GM23248 (cell line): ENCODE measurements at places on chromosomes 5 and 9. TPM values are rescaled to one million over a fixed set of nuclear protein-coding genes. Genes with fewer than 3 reads are reported as not detected.
A peak's percentile ranks its signal among the peaks of the same experiment; 100 is the strongest.

- DNase-seq, result peak; percentile 45
- H3K4me3 ChIP-seq, result no peak overlapping the region
- H3K27ac ChIP-seq, result no peak overlapping the region
- no peaks in the 10 kb centered on the region for H3K36me3 ChIP-seq
- H3K27me3 ChIP-seq, result no peaks in the 10 kb centered on the region
Measured at GRCh38 chr5:111364992-111365391, 140.8 kb downstream of the CAMK4 start.

- H3K36me3 ChIP-seq, result no peaks in the 10 kb centered on the region
- H3K27me3 ChIP-seq, result peaks cover 5% of the 10 kb centered on the region; the same call in 1 of the 2 replicates
Measured at GRCh38 chr5:14598225-14598624, 16.6 kb downstream of the OTULINL start.

GRCh38 chr5:100708645-100709171, 173.5 kb downstream of the FAM174A start:
- no peak for DNase-seq
- no peaks in the 10 kb centered on the region for H3K36me3 ChIP-seq
- H3K27ac ChIP-seq, result no peak overlapping the region
- no peak overlapping the region for H3K4me3 ChIP-seq
- H3K4me1 ChIP-seq, result no peaks in the 10 kb centered on the region
- H3K27me3 ChIP-seq, result no peaks in the 10 kb centered on the region

- H3K4me1 ChIP-seq, result 0 out of 2 replicates have a peak, but pooled peaks cover 7% of the 10 kb centered on the region
- peak; percentile 84 for DNase-seq
- H3K4me3 ChIP-seq, result peak overlapping the region; percentile 96
- H3K36me3 ChIP-seq, result no peaks in the 10 kb centered on the region
Measured at GRCh38 chr9:134065612-134066419, 2.0 kb downstream of the BRD3 start.

GRCh38 chr5:1227667-1228066, 2.5 kb downstream of the SLC6A18 start:
- no peak overlapping the region for H3K4me3 ChIP-seq
- H3K27me3 ChIP-seq, result peaks cover 15% of the 10 kb centered on the region; the same call in 1 of the 2 replicates
- H3K27ac ChIP-seq, result no peak overlapping the region
- H3K4me1 ChIP-seq, result no peaks in the 10 kb centered on the region
- DNase-seq, result peak; percentile 40

DNA sequence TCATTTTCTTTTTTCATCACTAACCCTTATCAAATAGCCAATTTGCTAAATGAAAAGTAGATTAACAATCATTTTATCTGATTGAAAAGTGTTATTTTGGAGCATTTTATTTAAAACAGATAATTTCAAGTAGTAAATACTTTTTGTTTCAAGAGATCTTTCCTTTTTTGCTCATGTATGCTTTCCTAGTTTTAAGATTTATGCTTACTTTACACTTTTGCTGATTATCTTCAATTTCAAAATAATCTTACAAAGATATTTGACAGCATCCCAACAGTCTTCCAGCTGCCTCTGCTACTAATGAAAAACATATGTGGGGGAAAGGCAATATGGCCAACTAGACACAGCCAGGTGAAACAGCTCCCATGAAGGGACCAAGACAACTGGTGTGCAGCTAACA, 1027.3 kb upstream of the CDH9 start:
- no peaks in the 10 kb centered on the region for H3K27me3 ChIP-seq
- DNase-seq, result no peak
- no peaks in the 10 kb centered on the region for H3K36me3 ChIP-seq
- H3K27ac ChIP-seq, result no peak overlapping the region
- no peaks in the 10 kb centered on the region for H3K4me1 ChIP-seq

GRCh38 chr5:35440409-35440808, 177.3 kb upstream of the SPEF2 start:
- H3K4me1 ChIP-seq, result no peaks in the 10 kb centered on the region
- H3K4me3 ChIP-seq, result no peak overlapping the region
- no peak for DNase-seq
- no peaks in the 10 kb centered on the region for H3K36me3 ChIP-seq
- H3K27me3 ChIP-seq, result 0 out of 2 replicates have a peak, but pooled peaks cover 3% of the 10 kb centered on the region

- H3K36me3 ChIP-seq, result no peaks in the 10 kb centered on the region
- no peak overlapping the region for H3K4me3 ChIP-seq
- H3K27me3 ChIP-seq, result no peaks in the 10 kb centered on the region
- H3K4me1 ChIP-seq, result peaks cover 33% of the 10 kb centered on the region
Measured at GRCh38 chr9:12680757-12681156, 12.4 kb upstream of the TYRP1 start.

DNA sequence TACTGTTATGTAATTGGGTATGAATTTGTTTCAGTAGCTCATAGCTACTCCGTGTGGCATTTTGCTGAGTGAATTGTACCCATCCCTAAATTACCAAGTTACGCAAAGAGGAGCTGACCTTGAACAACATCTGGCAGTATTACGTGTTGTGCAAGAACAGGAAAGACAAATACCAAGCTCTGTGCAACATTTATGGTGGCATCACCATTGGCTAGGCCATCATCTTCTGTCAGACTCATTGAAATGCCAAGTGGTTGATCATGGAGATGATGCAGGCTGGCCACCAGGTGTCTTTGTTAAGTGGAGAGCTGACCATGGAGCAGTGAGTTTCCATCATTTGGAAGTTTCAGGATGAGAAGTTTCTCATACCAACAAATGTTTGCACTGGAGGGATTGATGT, 15.0 kb downstream of the ZSWIM6 start:
- no peak overlapping the region for H3K4me3 ChIP-seq
- no peaks in the 10 kb centered on the region for H3K27me3 ChIP-seq
- peaks cover 15% of the 10 kb centered on the region for H3K4me1 ChIP-seq
- no peaks in the 10 kb centered on the region for H3K36me3 ChIP-seq
- peak; percentile 18 for DNase-seq
- H3K27ac ChIP-seq, result no peak overlapping the region

DNA sequence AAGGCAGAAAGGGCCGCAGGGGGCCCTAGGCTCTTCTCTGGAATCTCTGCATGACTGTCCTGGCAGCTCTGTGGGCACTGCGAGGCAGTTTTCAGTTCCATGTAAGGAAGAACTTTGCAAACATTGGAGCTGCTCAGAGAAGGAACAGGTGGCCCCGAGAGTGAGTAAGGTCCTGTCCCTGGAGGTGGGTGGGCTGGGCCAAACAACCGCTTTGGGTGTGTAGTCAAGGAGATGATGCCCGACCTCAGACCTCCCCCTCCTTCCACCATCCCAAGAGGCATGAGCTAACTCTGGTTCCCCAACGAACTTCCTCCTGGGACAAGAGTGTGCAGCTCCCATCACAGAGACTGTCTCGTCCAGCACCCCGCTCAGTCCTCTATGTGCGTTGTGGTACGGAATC, 20.5 kb downstream of the CSF1R start:
- no peak overlapping the region; the same call in 1 of the 2 replicates for H3K4me3 ChIP-seq
- H3K27me3 ChIP-seq, result no peaks in the 10 kb centered on the region
- DNase-seq, result peak; percentile 57
- H3K27ac ChIP-seq, result peak overlapping the region; percentile 62
- H3K36me3 ChIP-seq, result no peaks in the 10 kb centered on the region

- no peak overlapping the region for H3K27ac ChIP-seq
- peak; percentile 29 for DNase-seq
- H3K36me3 ChIP-seq, result peaks cover 11% of the 10 kb centered on the region; the same call in 1 of the 2 replicates
Measured at GRCh38 chr5:167872791-167873190, 418.7 kb upstream of the WWC1 start.

GRCh38 chr5:77396017-77396416, 96.1 kb downstream of the WDR41 start:
- no peak overlapping the region for H3K27ac ChIP-seq
- peaks cover 21% of the 10 kb centered on the region for H3K4me1 ChIP-seq
- H3K27me3 ChIP-seq, result no peaks in the 10 kb centered on the region
- DNase-seq, result no peak
- H3K36me3 ChIP-seq, result no peaks in the 10 kb centered on the region

Gene C6
- not detected in 2 replicates for total RNA-seq

Gene RNF208
- 0.65 TPM in 1 of 2 replicates, not detected in the other for total RNA-seq

Gene TEK
- 7.1 and 10.2 TPM in 2 replicates for total RNA-seq

Gene ARSK
- total RNA-seq, result 8.9 and 14.5 TPM in 2 replicates

Gene GALNT12
- 7.8 and 10.1 TPM in 2 replicates for total RNA-seq
